Stimulated activated CD4-positive, alpha-beta T cell treated with anti-CD3 and anti-CD28 coated beads, Interleukin-1b, Interleukin-23, amount 100 ng/mL, for 4 hours (primary cell): ENCODE measurements at places on chromosomes 2 and 18.

DNA sequence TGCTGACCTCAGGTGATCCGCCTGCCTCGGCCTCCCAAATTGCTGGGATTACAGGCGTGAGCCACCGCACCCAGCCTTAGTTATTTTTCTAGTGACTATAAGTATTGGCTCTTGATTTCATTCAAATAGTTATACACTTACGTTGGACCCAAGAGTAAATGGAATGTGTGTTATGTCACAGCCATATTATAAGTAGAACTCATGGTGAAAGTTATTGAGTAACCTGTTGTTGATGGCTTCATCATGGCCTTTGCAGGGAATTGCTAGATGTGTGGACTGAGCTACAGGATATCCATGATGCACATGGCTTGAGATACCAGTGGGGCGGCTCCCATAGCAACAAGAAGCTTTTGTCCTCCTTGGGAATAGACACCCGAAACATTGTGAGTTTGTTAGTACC, 44.7 kb downstream of the AFTPH start:
- DNase-seq, result no peak

DNA sequence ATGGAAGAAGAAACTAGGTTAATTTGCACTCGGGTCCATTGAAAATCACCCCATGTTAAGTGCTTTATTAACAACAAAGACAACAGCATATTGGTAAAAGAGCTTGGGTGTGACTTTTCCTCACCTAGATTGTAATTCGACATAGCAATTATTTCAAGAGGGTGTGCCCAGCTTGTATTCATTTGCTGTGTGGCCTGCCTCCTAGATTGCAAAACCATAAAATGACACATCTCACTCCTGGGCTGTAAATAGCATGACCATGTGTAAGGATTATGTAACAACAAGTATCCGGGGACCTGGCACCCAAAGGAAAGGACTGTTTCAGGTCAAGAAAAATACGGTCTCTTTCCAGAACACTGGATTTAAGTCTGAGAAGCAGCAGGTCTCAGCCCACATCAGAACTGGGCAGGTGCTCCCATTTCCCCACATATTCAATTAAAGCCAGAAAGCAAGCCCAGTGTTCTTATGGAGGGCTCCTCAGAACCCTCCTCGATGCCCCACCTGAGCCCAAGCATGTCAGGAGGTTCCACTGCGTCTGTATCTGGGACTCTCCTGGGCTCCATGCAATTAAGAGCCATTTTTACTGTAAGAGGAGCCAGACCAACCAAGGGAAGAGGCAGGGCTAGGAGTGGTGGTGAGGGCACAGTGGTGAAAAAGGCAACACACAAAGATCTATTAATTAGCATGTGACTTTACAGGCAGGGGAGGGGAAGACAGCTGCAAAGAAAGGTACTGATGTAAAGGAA, 39.2 kb downstream of the MREG start:
- DNase-seq, result no peak

GRCh38 chr2:126874961-126875360, 23.7 kb upstream of the TEX51 start:
- DNase-seq, result no peak

GRCh38 chr2:10584242-10584753, 105.5 kb downstream of the NOL10 start:
- no peak for DNase-seq

DNA sequence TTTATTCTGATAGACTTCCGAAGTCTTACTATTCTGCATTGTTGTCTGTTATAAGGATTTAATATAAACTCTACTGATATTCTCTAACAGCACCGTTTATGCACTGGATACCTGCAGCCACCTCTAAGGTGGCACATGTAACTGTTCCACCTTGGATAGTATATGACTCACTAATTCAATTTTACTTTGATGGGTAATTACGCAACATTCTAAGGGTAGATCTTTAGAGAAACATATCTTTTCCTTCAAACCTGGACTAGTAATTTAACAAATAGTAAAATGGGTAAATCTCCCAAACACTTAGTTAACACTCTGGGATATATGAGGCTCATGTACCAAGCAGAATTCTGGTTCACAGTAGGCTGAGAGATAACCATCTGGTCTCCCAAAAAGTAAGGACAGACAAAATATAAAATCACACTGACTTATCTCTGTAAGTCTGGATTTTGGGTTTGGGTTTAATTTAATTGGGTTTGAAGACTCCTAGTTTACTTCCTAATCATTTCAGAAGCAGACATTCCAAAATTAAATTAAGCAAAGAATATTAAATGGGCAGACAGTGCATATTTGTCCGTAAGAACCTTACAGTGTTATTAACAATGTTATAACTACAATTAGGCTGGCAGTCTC, 414.8 kb downstream of the TGIF1 start:
- DNase-seq, result no peak

- no peak for DNase-seq
Measured at GRCh38 chr2:34731292-34731691, 1132.2 kb upstream of the FAM98A start.

DNA sequence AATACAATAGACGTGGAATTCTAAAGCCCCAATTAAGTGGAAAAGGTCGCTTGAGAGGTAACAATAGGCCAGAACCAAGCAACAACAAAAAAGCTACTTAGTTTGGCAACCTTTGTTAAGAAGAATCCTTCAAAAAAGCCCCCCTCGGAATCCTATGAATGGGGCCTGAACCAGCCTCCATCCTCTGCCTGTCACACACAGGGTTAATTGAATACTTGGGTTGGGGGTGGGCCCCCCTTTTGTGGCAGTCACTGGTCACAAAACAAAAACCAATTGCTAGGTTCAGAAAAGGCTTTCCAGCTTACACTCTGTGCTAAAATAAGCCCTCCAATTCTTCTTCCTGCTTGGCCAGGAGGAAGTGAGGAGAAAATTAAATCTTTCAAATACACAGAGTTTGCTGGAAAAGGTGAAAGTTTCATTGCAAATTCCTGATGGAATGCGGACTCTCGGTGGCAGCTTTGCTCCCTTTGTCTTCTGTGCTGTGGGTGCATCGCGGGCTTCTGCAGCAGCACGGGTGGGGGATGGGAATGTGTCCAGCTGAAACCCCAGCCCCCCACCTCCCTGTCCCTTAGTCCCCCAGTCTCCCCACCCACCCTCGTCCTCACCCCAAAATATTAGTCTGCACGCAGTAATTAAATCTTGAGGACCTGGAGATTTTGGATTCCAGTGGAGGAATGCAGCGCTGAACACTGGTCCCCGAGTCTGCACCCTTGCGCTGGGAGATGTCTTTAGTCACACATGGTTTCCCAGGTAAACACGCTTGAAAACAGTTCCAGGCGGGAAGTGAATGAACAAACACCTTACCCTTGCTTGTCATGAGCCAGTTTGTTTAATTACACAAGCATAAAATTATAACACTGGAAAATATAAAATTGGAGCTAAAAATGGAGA, 254.3 kb downstream of the SOX11 start:
- no peak for DNase-seq

- no peak for DNase-seq
Measured at GRCh38 chr2:124437811-124438210, 412.7 kb downstream of the CNTNAP5 start.

GRCh38 chr2:188824125-188824524, 150.0 kb upstream of the COL3A1 start:
- no peak for DNase-seq

DNA sequence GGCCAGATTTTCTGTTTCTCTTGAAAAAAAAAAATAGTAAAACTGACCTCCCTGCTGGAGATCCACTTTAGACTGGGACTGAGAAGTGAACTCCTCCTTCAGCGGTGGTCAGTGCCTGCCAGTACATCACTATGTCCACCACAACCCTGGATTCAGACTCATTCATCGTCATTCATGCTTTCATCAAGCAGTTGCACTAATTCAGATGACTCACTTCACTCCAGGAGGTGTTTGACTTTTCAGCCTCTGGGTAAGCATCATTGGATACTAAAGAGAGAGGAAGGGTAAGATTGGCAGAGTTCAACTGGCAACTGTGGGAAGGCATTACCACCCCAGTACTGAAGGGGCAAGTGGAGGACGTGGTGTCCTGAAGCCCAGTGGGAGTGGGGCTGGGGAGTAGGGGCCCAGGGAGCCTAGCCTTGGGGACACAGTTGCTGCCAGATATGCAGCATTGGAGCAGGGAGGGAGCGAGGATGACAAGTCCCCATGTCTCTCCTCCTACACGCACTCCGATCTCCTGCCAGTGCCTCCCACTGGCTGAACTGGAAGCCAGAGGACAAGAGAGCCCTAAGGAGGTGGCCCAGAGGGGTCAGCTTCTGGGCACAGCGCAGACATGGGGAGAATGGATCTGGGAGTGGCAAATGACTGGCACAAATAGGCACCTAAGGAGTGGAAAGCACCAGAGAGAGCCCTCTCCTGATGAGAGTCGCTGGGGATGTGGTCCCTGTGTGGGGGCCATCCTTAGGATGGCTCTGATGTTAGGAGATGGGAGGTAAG, 111.1 kb downstream of the TGFA start:
- DNase-seq, result no peak

DNA sequence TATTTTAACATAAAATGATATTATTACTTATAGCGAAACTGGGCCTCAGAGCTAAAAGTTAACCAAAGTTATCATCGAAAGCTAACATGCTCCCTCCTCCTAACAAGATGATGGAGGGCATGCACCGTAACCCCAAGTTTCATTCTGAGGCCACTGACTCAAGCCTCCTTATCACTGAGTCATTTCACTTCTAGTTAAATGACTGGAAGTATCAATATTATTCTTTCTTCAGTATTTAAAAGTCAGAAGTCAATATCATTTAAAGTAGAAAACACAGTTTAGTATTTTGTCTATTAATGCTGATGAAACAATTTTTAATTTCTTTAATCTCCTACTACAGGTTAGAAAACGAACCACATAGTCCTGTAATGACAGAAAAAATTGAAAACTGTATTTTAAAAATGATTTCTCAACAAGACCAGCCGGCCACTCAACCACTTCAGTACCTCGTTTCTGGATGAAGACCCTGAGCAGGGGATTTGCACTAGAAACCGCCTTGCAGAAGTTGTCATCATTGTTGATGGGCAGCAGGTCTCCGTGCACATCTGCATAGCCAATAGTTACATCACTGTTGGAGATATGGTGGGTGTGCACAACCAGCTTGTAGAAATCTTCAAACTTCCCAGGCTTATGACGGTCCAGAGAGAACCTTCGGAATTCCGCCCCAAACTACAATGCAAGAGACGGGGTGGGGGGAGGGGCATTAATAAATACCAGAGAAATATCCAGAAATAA, 44.9 kb downstream of the PARD6G start:
- no peak for DNase-seq

DNA sequence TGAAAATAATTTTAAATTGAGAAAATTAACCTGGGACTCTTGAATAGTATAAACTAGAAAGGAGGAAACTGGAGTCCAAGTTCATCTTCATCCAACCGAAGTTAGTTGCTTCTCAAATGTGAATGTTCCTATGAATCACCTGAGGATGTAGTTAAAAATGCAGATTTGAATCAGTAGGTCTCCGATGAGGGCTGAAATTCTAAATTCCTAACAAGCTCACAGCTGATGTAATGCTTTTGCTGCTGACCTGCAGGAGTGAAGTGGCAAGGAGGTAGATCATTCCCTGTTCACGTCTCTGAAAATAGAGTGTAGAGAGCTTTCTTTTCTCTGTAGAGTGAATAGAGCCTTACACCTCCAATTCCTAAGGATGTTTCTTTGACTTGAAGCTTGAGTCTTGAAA, 685.5 kb downstream of the CPS1 start:
- DNase-seq, result no peak

DNA sequence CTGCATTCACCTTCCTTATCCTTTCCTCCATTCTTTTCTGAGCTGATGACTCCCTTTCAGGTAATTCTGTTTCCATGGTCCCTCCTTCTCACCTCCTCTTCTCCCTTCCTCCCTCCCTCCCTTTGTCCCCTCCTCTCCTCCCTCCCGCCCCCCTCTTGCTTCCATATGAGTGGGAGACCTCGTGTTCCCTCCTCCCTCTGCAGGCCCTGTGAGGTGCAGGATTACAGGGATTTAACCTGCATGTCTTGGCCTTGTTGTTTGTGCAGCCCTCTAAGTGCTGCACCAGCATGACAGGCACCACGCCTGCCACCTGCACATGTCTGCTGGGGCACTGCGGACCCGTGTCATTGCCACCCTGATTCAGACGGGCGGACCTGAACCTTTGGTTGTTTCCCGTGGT, 103.1 kb downstream of the SNTG2 start:
- no peak for DNase-seq

- no peak for DNase-seq
Measured at GRCh38 chr2:193270816-193271215, 1076.1 kb upstream of the TMEFF2 start.

- no peak for DNase-seq
Measured at GRCh38 chr2:108625186-108625827, 91.0 kb downstream of the LIMS1 start.
